ENCODE measurements at places on chromosomes 1 and 21.

DNA sequence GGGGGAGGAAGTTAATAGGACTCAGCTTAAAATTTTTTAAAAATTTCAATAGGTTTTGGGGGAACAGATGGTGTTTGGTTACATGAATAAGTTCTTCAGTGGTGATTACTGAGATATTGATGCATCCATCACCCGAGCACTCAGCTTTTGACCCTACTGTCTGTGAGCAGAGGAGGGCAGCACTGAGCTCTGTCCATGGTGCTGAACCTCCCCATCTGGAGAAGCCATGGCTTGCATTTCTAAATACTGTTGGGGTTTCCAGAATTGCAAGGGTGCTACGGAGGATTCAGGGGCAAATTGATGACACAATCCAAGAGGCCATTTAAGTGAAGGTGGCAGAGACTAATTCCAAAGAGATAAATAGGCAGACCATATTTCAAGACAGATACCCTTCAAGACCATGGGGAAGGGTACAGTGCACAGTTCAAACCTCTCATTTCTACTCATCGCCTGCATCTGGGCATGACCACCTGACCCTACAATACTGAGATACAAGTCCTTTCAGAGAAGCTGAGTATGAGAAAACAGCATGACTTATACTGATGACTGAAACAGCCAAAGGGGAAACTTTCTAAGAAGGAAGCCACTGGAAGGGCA lies 17.2 kb downstream of the SYT2 start:
- DNase-seq: peak; percentile 69

DNA sequence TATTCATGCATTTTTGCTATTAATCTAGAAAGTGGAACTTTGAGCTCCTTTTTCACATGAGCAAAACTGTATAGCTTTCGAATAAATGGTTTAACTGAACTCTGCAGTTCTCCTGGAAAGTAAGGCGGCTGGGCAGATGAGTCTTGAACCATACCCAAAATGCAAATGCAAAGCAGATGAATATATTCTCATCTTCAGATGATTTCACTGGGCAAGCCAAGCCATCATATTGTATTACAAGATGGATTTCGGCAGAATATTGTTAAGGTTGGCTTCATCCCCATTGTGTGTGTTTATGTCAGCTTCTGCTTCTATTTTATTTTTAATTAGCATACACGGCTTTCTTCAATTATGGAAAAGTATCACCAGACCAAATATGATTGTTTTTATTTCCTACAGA lies 209.6 kb downstream of the GREM2 start:
- no peak for DNase-seq

- no peak for DNase-seq
Measured at GRCh38 chr1:207875532-207875931, 35.4 kb downstream of the CD34 start.

DNA sequence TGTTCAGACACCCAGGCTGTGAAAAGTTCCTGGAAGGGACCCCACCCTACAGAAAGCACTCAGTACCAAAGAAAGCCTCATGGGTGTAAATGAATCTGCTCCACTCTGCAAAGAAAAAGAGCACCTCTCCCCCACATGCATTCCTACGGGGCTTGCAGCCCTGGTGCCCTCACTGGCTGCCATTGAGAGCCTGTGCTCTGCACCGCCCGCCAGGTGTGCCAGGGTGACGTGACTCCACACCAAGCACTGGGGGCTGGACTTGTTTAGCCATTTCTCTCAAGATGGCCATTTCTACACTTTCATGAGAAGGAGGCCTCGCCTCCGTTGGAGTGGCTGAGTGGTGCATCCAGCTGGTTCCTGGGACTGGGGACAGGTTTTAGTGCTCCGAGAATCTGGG lies 380.5 kb upstream of the VAMP3 start:
- DNase-seq: no peak

GRCh38 chr1:178599745-178600144 lies 86.8 kb downstream of the TEX35 start:
- DNase-seq: no peak

GRCh38 chr1:36366091-36366661 lies 19.5 kb downstream of the STK40 start:
- peak; percentile 73 for DNase-seq

- DNase-seq: no peak
Measured at GRCh38 chr1:9657521-9658032, 6.0 kb downstream of the PIK3CD start.

DNA sequence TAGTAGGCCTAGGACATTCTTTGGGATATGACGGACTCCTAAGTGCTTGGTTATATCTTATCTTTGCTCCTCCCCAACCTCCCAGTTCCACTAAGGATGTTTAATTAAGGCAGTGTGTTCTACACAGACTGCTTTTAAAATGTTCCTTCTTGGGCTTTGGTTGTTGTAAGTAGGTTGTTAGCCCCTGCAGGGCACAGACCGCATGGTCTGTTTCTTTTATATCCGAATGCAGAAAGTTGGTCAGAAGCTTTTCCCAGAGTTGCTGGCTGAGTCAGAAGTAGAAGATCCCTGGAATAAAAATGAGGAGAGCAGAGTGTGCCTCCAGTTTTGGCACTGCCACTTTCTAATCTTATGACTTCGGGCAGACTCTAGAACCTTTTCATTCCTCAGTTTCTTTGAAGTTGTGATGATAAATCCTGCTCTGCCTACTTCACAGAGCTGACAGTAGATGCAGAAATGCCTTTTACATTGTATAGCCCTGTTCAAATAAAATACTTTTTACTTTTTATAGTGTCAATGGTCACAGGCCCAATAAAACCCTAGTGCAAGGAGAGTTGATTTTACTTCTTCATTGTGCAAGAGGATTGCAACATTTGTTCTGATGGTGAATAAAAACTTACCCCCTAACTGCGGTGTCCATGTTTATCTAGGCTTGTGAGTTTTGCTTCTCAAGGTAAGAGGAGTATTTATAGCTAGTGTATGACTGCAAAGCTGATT lies 18.4 kb downstream of the FMN2 start:
- peak; percentile 10 for DNase-seq

DNA sequence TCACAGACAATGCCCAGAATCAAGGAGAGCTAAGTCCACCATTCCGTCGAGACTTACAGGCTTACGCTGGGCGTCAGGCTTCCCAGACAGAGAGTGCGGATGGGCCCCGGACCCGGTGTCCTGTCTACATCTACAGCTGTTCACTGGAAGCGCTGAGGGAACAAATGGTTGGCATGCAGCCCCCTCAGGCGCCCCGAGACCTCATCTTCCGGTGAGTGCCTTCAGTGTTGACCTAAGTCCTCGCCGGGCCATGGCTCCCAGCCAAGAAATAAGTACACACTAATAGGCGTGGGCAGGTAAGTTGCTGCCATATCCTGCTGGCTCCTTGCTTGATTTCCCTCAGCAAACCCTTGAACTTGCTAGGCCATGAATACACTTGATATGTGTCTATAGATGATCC lies 26.2 kb downstream of the HYI start:
- DNase-seq: no peak

- no peak for DNase-seq
Measured at GRCh38 chr1:36847761-36848160, 186.6 kb downstream of the GRIK3 start.

DNA sequence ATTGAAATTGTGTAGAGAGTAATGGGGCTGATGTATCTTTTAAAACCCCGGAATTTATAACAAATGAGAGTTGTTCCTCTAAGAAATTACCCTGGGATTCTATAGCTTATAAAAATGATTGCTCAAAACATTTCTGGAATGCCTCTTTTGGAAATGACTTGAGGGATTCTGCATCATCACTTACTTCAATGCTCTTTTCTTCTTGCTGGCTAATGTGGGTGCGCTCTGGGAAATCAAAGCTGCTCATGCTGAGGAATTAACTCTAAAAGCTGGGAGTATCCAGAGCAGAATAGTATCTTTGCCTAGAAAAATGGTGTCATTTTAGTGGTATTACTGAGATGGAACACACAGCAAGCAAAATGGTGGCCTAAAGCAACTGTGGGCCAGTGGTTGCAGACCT lies 23.0 kb upstream of the TBX15 start:
- DNase-seq: no peak

- DNase-seq: peak; percentile 75
Measured at GRCh38 chr1:34984793-34985608, at the start of gene TMEM35B. TMEM35B (minus strand) TSS chr1:34985347; CDS start chr1:34985305, 42 bp downstream.

DNA sequence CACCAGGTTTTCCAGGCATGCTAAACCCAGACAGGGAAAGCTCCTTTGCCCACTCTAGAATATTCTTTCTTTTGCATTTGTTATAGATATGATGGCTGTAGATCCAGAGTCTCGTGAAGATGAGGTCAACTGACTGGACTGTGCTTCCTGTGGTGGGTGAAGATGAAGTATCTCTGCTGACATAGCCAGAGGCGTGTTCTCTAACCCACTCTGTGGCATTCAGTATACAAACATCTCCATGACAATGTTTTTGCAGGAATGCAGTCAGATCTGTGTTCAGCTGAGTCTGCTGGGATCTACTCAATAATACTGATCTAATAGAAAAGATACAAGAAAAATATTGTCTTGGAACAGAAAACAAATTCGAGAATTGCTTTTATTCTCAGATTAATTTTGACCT lies 11.3 kb downstream of the RWDD2B start:
- no peak for DNase-seq

GRCh38 chr1:52426371-52426770 lies 22.0 kb downstream of the PRPF38A start:
- peak; percentile 46 for DNase-seq

DNA sequence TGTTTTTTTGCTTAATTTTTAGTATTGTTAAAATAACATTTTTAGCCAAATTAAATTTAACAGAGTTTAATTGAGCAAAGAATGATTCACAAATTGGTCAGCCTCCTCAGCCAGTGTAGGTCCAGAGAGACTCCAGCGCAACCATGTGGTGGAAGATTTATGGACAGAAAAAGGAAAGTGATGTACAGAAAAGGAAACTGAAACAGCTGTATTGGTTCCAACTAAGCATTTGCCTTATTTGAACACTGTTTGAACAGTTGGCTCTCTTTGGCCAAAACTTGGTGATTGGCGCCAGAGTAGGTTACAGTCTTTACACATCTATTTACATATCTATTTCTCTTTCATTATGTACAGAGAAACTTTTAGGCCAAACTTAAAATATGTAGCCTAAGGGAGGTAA lies 19.4 kb downstream of the RPS6KC1 start:
- DNase-seq: peak; percentile 58

DNA sequence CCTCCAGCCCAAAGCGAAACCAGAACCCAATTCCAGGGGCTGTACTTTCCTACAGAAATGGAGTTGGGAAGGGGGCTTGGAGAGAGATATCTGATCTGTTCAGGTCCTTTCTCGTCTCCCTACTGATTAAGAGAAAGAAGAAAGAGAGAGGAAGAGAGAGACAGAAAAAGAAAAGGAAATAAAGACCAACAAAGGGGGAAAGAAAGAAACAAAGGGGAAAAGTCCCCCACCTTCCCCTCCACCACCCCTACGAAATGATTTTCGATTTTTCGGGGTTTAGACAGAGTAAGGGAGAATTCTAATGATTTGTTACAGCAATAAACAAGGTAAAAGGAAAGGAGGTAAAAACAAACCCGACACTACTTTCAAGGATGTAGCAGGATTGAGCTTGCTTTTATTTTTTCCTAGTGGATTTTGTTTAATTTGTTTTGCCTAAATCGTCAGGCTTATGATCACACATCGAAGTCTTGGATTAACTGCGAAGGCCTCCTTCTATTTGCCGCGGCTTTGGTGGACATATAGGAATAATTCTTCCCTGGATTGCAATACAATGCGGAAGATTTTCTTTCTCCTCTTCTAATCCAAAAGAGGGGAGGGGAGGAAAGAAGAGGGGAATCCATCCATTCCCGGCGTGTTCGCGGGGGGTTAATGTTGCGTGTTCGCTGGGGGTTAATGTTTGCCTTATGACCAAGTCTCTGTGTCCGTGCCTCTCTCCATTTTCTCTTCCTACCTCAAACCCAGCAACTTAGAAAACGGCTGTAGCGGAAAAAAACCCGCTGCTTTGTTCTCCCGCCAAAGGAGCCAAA lies 1.9 kb downstream of the TAL1 start:
- no peak for DNase-seq

DNA sequence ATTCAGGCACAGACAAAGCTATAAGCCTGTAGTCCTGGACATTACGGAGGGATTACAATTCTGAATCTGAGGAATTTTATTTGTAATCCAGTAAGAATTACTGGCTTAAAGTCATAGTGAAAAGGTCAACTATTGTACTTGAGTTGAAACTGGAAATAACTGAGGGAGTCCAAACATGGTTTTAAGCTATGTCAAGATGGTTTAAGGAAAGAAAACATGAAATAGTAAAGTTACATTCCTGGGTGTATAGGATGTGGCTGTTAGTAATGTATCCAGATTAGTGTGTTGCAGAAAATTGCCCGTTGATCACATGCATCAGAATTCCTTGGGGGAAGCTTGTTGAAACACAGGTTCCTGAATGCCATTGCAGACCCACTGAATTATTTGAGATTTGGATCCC lies 124.8 kb upstream of the GORAB start:
- DNase-seq: peak; percentile 55

DNA sequence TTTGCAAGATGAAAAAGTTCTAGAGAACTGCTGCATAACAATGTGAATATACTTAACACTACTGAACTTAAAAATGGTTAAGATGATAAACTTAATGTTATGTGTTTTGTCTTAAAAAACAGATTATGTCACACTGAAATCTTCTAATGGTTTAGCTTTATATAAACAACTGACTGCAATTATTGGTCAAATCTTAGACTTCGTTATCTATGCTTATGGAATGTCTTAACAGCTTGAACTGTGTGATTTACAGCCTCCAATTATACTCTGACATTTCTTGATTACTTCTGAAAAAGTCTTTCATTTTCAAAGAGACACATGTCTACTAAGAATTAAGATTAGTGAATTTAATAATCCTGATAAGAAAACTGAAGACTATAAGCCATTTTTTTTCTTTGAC lies 71.1 kb downstream of the ZSWIM5 start:
- DNase-seq: no peak

DNA sequence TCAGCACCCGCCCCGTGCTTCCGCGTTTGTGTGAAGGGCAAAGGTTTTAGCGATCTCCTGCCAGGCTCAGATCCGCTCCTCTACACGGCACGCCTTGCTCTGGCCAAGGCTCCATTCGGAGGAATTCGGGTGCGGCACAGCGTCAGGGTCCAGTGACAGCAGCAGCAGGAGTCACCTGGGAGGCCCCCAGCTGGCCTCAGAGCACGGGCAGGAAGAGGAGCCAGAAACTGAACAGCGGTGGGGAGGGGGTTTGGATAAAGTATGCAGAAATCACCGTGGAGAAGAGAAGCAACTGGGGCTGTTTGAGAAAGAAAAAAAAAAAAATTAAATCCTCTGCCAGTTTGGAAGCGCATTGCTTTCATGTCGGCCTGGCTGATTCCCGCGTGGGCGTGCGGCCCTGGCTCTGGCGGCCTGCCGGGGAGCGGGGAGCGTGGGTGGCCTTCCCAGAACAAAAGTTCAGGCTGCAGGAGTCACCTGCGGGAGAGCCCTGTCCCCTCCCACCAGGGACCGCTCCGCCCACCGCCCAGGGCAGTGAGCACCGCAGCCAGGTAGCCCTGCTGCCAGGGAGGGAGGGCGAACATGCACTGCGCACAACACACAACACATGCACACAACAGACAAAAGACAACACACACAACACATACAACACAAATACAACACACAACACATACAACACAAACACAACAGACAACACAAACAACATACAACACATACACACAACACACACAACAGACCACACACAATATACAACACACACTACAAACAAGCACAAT lies 107.6 kb downstream of the ETS2 start:
- peak; percentile 73 for DNase-seq

GRCh38 chr1:185008838-185009237 lies 34.5 kb upstream of the NIBAN1 start:
- no peak for DNase-seq
